ENCODE measurements at places on chromosomes 3 and 15.

- DNase-seq = no peak
- H3K27me3 ChIP-seq = no peaks in the 10 kb centered on the region
- H3K27ac ChIP-seq = no peak overlapping the region
- no peak overlapping the region for H3K4me3 ChIP-seq
- peaks cover 90% of the 10 kb centered on the region for H3K4me1 ChIP-seq
- no peaks in the 10 kb centered on the region for H3K36me3 ChIP-seq
Observed at GRCh38 chr15:92647467-92648163, 8.0 kb downstream of the FAM174B start.

GRCh38 chr3:188439080-188439479 lies 285.1 kb downstream of the LPP start:
- peak; percentile 42 for DNase-seq
- no peaks in the 10 kb centered on the region for H3K27me3 ChIP-seq
- H3K4me1 ChIP-seq = peaks cover 17% of the 10 kb centered on the region
- H3K27ac ChIP-seq = peak overlapping the region; percentile 9
- H3K4me3 ChIP-seq = no peak overlapping the region
- H3K36me3 ChIP-seq = no peaks in the 10 kb centered on the region

DNA sequence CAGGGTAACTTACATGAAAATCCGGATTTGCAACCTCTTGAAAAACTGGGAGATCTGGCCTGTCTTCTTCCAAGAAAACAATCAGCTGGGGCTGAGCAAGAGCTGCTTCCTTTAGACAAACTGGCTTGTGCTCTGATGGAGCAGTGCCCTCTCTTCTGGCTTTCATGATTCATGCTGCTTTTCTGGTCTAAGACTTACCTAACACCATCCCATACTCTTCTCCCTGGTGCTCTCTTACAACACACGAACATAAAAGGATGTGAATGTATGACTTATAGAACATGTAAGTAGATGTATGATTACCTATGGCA lies 9.9 kb downstream of the TJP1 start:
- no peak for DNase-seq
- H3K4me3 ChIP-seq = no peak overlapping the region
- peaks cover 54% of the 10 kb centered on the region for H3K4me1 ChIP-seq
- no peaks in the 10 kb centered on the region for H3K27me3 ChIP-seq
- H3K27ac ChIP-seq = no peak overlapping the region
- H3K36me3 ChIP-seq = no peaks in the 10 kb centered on the region

DNA sequence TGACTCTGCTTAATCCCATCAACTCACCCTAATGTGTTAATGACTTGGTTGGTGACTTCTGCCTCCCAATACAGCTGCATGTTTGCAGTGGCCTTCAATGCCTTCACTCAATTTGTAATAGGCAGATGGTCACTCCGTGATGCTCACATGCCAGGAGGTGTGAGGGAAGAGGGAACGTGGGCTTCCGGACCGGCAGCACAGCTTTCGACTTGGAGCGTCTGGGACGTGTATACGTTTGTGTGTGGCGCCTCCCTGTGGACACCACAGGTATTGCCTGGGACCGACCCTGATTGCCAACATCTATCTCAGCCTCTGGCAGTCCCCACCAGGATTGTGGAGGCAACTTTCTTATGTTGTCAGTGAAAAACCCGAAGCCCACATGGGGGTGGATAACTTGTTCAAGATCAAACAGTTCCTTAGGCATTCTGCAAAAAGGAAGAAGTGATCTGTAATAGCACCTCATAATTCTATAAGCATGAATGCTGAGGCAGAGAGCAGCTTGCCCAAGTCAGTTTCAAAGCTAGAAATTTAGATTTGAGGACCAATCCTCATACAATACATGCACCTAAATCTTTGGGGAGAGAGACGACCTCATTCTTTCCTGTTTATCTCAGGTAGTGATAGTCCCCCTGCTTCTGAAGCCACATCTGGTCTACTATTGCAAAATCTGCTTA lies 16.9 kb downstream of the MRPL46 start:
- H3K4me1 ChIP-seq = peaks cover 6% of the 10 kb centered on the region
- no peaks in the 10 kb centered on the region for H3K27me3 ChIP-seq
- H3K36me3 ChIP-seq = no peaks in the 10 kb centered on the region
- no peak overlapping the region for H3K27ac ChIP-seq

GRCh38 chr15:90513448-90513847 lies 16.3 kb upstream of the CRTC3 start:
- H3K27ac ChIP-seq = no peak overlapping the region
- H3K4me1 ChIP-seq = no peaks in the 10 kb centered on the region
- H3K27me3 ChIP-seq = no peaks in the 10 kb centered on the region

GRCh38 chr3:16789344-16790120 lies 95.2 kb upstream of the PLCL2 start:
- no peaks in the 10 kb centered on the region for H3K36me3 ChIP-seq
- no peaks in the 10 kb centered on the region for H3K4me1 ChIP-seq
- no peak for DNase-seq
- no peaks in the 10 kb centered on the region for H3K27me3 ChIP-seq

- no peak overlapping the region for H3K4me3 ChIP-seq
- no peaks in the 10 kb centered on the region for H3K36me3 ChIP-seq
- no peak overlapping the region for H3K27ac ChIP-seq
Observed at GRCh38 chr3:146125951-146126350, 35.0 kb downstream of the PLOD2 start.

- no peak for DNase-seq
- no peaks in the 10 kb centered on the region for H3K27me3 ChIP-seq
- H3K4me1 ChIP-seq = peaks cover 47% of the 10 kb centered on the region
- no peak overlapping the region for H3K4me3 ChIP-seq
- no peaks in the 10 kb centered on the region for H3K36me3 ChIP-seq
Observed at GRCh38 chr15:40286794-40287193, 3.9 kb upstream of the ANKRD63 start.

GRCh38 chr3:11600501-11601282 lies 43.0 kb downstream of the VGLL4 start:
- no peaks in the 10 kb centered on the region for H3K27me3 ChIP-seq
- H3K36me3 ChIP-seq = peaks cover 1% of the 10 kb centered on the region
- peak overlapping the region; percentile 21 for H3K27ac ChIP-seq
- DNase-seq = peak; percentile 61
- peaks cover 36% of the 10 kb centered on the region for H3K4me1 ChIP-seq

DNA sequence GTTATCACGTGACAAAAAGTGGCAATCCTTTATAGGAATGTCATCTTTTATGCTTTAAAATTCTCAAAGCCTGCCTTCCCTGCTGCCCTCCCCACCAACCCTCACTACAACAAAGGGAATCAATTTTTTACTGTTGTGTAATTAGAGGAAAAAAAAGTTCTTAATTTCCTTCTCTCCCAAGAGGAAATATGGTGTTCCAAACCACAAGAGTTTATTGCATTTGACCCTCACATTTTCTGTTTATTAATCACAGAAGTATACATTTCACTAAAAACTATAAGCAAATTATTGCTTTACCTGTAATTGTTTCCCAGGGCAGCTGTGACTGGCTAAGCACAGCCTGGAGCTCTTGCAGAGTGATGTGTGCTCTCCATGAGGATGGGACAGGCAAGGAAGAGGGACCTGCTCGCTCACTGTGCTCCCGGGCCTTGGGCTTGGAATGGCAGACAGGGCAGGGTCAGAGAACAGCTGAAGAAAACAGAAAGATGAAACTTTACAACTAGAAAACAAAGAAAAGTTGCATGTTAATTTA lies 31.3 kb upstream of the ATP10A start:
- no peaks in the 10 kb centered on the region for H3K36me3 ChIP-seq
- no peaks in the 10 kb centered on the region for H3K4me1 ChIP-seq
- no peak for DNase-seq

All from body of pancreas (tissue), 4 donors.